ENCODE measurements at places on chromosomes 11 and 22.
A peak's percentile ranks its signal among the peaks of the same experiment; 100 is the strongest.

DNA sequence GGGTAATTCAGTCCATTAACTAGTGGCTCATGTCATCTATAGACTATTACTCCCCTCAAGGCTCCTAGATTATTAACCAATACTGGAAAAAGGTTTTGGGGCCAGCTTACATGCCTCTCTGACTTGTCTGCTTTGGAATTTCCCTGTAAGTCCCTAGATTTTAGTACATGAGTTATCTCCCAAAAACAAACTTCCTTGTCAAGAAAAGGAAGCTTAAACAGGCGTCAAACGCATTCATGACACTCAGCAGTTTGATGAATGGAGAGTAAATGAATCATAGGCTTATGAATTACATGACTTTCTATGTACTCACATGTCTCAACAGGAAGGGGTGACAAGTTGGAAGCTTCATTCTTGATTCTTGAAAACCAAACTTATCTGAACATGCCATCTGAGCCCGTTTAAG, 70.8 kb downstream of the BLID start:
- DNase-seq, result peak; percentile 98

DNA sequence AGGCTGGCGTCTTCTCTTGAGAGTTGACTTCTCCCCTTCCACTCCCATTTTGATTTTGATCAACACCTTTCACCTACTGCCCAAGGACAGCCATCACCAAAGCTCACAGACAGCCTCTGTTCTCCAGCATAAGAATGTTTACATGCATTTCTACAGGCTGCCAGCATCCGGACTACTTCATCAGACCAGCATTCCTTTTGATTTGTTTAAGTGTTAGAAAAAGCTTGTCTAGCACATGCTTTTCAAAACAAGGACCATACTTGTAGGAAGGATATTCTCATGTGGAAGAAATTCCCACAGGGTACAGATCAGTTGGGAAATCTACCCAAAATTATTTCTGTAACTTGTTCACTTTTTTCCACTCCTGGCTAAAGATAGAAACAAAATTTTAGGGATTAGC, 6.2 kb upstream of the KCNA4 start:
- DNase-seq, result no peak

DNA sequence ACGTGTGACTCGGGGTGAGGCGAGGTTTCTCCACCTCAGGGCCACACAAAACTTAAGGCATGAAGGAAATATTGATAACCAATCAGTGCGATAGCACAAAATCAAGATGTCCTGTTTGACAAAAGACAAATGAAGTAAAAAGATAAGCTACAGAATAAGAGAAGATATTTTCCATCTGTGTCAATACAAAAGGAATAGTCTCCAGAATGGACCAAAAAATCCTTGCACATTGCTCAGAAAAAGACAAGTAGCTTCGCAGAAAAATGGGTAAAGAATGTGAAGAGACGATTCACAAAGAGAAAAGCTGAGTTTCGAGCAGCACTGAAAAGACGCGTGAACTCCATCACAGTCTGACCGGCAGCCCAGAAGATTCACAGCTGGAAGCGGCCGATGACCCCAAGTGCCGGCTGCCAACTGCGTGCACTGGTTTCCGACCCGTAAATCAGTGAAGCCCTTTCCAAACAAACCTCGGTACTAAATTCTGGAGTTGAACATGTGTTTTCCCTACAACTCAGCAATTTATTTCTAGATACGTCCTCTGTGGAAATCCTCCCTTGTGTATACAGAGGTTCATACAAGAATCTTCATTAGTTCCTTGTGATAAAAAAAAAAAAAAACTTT, 308.4 kb downstream of the BRD1 start:
- DNase-seq, result no peak

GRCh38 chr11:116742104-116742503, 30.7 kb downstream of the BUD13 start:
- peak; percentile 22 for DNase-seq

DNA sequence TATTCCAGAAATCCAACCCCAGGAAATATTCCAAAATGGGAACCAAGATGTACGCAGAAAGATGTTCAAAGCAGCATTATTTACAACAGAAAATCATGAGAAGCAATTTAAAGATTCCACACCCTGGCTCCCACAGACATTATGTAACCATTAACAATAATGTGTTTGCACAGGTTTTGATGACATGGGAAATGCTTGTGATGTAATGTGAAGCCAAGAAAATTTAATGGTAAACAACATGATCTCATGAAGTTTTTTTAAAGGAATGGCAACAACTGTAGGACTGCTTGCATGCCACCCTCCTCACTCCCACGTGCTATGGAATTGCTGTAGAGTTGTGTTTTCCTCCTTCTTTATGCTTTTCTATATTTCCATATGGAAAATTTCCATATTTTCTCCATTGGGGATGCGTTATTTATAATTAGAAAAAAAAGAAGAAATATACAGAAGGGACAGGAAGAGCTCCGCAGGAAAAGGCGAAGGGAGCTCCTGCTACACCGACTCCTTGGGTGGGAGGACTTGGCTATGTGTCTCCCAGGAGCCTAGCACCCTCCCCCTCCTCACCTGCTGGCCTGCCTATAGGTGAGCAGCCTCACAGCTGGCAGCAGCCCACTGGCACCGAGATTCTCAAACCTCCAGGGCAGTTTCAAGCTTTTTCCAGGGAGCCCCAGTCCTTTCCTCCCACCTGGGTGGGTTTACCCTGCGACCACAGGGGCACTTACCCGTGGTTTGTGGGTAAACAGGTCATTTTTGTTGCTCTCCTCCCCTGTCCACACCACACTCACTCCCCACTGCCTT, 20.9 kb downstream of the LRFN4 start:
- DNase-seq, result no peak

DNA sequence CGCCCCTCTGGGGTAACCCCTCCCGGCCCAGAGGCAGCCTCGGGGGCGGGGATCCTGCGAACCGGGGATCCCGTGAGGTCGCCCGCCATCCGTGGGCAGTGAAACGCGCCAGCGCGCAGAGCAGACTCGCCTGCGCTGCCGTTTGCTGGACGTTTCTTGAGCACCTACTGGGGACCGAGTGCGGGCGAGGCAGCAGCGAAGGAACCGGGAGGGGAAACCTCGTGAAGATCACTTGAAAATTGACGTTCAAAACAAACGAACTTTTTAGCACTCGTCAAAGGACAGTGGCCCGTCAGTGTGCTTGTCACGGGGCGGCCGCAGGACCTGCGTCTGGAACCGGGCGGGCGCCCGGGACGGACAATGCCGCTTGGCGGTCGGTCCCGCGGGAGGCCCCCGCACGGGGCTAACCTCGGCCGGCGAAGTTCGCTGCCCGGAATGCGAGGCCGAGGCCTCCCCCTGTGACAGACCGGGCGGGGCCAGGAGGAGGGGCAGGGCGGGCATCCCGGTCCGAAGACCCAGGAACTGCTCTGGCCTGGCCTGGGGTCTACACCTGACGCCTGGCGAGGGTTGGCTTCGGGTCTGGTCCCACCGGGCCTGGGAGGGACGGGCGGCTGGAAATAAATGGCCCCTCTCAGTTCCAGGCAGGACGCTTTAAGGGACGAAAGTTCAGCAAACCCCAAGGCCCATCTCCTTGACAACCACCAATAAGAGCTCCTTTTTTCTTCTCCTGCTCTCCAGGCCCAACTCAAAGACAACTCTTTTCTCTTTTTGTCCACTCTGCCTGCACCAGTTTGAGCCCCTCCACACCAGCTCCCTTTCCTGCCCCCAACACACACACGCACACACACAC, 723 bp upstream of the SCUBE1 start:
- no peak for DNase-seq
